ENCODE measurements at places on chromosomes 1 and 21. TPM values are rescaled to one million over a fixed set of nuclear protein-coding genes. Genes with fewer than 3 reads are reported as not detected.

DNA sequence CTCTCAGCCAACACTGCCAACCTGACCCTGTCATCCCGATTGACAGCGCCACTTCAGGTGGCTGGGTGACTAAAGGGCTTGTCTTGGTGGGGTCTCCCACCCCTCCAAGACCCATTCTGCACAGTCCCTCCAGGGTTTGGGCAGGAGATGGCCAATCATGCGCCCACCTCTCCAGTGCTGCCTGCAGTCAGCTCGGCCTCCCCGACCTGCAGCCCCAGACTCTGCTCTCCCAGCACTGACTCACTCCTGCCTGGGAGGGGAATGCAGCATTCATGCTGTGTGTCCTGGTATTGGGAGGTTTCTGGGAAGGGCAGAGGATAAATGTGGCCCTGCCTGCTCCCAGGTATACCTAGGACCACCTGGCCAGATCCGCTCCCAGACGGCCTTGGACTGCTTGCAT is 9.7 kb downstream of the TMEM81 start:
- no peak for DNase-seq

DNA sequence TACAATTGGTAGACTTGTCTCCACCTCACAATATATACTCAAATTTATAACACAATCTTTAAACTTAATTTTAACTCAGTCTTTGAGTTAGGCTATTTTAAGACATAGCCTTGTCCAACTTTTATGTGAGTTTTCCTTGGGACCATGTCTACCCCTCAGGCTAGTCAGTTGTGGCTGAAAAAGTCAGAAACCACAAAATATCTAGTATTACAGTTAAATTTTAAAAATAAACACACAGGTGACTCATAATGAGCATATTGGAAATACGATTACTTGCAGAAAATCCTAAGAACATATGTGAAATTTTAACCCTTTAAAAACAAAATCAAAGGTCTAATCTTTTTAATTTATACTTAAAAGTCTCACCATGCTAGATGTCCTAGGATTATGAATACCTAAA is 4.8 kb upstream of the ASB17 start:
- no peak for DNase-seq

DNA sequence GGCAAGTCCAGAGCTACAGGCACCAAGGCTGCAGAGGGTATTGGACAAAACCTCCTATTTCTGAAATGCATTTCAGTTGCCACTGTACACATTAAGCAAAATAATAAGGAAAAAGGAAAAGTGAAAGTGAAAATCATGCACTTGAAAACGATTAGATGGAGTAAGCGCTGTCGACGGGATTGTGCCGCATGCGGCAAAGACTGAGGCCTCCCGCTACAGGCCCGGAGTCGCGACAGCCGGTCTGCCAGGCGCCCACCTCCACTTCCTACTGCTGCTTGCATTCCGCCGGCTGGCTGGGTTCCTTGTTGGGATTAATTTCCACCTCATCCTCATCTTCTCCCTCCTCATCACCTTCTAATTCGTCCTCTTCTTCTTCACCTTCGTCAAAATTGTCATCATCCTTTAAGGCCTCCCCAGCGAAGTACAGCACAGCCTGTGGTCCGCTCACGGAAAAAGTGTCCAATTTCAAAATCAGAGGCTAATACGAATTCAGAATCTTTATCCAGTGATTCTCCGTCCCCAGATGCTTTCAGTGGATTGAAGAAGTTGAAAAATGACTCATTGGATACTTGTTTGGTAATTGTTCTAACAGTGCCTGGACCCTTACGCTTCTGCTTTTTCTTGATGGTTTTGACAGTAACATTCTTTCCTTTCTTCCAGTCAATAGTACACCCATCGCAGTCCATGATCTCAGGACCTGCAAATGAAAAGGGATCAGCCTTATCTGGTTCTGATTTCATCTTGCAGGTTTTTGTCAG is 38.0 kb downstream of the CD58 start:
- DNase-seq, result no peak

- DNase-seq, result no peak
Measured at GRCh38 chr1:192940658-192941057, 118.5 kb downstream of the UCHL5 start.

- DNase-seq, result no peak
Measured at GRCh38 chr1:224629965-224630364, 13.8 kb downstream of the CNIH3 start.

- DNase-seq, result peak; percentile 46
Measured at GRCh38 chr1:211326528-211327345, at the start of gene TRAF5. TRAF5 (plus strand) TSS chr1:211326833; CDS start chr1:211353240, 26,407 bp downstream.

DNA sequence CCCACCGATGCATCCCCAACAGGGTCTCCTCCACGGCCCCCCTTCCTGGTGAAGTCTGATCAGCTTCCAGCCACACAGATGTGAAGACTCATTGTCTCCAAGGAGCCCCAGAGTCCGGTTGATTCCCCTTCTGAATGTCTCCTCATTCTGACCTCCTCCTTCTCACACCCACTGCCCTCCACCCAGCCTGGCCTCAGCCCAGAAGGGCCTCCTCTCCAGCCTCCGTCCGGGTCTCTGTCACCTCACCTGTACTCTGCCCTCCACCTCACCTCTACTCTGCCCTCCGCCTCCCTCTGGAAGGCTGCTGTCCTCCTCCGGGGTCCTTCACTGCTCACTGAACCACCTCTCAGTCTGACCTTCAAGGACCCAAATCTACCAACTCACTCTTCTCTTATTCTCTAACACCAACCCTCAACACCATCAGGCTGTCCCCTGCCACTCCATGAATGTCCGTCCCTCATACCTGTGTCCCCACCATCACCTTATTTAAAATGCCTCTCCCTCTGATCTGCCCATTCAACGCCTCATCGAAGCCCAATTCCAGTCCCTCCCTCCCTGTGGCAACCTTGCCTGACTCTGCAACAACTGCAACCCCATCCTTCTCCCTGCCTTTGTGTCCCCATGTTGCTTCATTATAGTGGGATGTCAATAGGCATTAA is 201.2 kb downstream of the TOMM20 start:
- DNase-seq, result no peak

- DNase-seq, result no peak
Measured at GRCh38 chr1:88191917-88192316, 492.2 kb upstream of the PKN2 start.

- no peak for DNase-seq
Measured at GRCh38 chr1:104780470-104781078, 1030.9 kb downstream of the AMY1C start.

ATAD3C gene
- 2.0 TPM for total RNA-seq

SERPINC1 gene
- total RNA-seq, result not detected

All from naive thymus-derived CD4-positive, alpha-beta T cell (primary cell).